ENCODE measurements at places on chromosomes 16 and 17.

DNA sequence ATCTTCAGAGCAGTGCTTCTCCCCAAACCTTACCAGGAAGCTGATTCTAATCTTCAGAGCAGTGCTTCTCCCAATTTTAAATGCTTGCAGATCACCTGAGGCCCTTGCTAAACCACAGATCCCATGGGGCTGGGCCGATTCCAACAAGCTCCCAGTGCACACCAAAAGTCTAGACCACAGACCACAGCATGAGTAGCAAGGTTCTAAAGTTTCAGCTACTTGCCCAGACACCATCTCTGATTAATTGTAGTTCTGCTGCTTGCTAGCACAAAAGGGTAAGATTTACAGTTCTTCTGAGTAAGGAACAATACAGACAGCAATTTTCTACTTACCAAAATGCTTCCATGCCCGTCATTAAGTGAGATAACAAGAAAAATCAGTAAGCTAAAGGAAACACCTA is 12.2 kb downstream of the CLEC3A start:
- DNase-seq: no peak

DNA sequence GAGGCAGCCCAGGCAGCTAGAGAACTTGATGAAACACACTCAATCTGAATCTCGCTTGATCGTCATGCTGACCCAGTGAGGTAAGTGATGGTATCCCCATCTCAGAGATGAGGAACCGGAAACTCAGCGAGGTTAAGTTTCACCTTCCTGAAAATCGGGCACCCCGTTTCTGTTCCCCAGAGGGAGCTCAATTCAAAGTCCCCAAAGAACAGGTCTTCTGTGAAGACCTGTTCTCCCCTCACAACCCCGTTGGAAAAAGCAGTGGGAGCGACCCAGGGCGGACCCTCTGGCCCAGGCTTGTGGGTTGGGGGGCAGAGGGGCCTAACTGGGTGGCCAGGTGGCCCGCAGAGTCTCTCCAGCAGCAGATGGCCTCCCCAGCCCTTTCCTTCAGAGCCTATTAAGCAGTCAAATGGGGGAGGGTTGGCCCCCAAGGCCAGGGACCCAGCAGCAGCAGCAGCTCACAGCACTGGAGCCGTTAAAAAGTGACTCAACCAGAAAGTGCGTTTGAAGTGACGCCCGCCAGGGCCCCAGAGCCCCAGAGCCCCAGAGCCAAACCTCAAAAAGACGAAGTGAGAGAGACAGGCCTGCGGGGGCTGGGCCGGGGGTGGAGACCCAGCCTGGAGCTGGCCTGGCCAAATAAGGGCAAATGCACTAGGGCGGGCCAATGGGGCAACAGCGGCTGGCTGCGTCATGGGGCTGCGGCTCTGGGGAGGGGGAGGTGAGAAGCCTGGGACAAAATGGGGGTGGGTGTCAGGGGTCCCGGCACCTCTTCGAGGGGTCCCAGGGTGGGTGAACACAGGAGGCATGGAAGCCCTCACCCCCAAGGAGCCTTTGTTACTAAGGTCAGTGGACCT is 9.2 kb upstream of the TSPOAP1 start:
- DNase-seq: peak; percentile 72

DNA sequence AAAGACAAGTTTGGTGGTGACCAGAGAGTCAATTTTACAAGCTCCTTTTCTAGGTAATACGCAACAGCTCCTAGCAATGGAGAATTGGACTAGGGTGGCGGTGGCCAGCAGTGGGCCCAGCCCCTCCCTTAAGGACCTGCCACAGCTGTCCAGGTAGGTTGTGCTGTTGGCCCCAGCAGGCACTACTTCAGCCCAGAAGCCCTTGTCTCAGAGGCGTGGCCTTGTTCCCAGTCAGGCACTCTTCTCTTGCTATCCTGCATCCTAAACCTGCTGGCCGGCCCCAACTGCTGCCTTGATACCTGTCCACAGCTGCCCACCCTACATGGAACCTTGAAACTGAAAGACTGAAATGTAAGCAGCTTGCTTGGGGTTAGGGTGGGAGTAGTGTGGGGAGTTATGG is 989 bp upstream of the GALK1 start:
- no peak for DNase-seq

DNA sequence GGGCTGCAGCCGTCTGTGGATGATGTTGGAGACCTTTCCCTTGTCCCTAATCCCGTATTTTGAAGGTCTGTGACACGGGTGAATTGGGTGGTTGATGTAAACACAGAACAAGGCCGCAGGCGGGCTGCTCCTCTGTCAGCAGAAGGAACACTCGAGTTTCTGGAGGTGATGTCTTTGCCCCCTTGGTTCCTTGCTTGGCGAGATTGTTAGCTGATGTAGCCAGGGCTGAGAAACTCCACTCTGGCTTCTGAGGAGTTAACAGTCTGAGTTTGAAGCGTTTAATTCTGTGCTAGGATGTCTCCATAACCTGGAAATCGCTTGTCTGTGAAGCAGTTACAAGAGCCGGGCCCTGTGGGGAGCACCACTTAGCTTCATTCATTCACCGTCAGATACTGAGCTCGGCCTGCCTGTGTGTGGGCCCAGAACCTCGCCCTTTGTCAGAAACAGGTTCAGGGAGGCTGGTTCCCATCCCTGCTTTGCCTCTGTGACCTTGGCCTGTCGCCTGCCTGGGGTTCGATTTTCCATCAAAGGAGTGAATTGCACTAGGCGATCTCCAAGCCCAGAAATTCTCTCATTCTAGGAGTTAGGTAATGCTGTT is 1.3 kb downstream of the MAPK8IP3 start:
- DNase-seq: peak; percentile 38

DNA sequence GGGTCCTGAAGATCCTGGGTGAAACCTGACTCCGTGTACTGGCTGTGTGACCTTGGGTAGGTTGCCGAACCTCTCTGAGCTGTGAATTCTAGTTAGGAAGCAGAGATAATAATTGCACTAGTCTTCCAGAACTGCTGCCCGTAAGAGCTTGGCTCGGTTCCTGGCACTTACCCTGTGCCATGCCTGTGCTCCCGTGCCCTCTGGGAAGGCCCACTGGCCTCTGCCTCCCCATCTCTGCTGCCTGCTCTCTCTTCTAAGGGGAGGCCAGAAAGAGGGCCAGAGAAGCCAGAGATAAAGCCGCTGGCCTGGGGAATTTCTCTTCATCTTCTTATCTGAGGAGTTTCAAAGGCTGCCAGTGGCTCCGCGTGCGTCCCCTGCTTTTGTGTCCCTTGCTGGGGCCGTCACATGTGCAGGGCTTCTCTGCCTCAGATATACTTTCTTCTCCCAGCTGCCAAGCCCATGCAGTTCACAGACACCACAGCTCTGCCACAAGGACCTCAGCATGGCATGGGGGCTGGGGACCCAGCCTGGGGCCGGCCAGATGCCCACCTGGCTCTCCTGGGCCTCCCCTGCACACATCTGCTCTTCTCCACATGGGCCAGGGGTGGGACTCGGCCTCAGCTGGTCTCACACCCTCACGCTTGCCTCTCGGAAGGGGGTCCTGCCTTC is 145.2 kb downstream of the SDK2 start:
- DNase-seq: no peak

DNA sequence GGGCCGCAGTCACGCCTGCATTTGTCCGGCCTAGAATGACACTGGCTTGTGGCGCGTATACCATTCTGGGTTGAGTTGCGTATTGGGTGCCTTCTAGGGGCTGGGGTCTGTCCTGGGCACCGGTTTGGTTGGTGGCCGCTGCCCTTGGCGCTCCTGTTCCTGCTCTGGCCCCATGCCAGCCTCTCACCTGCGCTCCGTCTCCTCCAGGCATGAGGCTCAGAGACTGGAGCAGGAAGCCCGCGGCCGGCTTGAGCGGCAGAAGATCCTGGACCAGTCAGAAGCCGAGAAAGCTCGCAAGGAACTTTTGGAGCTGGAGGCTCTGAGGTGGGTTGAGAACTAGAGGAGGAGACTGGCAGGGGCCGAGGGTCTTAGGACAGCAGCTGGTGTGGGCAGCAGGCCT is 17.4 kb downstream of the CDIPT start:
- DNase-seq: no peak

- no peak for DNase-seq
These were observed 59.6 kb downstream of the ABAT start for GRCh38 chr16:8733849-8734540.

GRCh38 chr16:47488051-47488450 is 26.9 kb downstream of the PHKB start:
- no peak for DNase-seq

DNA sequence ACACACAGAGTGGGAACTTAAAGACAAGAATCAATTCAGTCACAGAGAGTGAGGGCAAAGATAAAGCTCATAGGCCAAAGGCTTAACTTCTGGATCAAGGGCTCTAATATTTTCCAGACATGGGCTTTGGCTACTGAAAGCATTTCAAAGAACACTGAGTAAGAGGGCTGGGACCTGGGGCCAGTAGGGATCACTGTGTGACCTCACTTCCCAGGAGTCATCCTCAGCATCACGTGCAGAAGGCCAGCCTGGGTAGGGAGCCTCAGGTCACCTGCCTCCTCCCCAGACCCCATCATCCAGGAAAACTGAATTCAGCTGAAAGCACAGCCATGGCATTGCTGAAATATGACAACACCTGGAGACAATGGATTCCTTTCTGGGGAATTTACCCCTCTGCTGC is 163.5 kb downstream of the RAB11FIP4 start:
- no peak for DNase-seq

- DNase-seq: no peak
These were observed 52.9 kb upstream of the MAF start for GRCh38 chr16:79653373-79653891.

DNA sequence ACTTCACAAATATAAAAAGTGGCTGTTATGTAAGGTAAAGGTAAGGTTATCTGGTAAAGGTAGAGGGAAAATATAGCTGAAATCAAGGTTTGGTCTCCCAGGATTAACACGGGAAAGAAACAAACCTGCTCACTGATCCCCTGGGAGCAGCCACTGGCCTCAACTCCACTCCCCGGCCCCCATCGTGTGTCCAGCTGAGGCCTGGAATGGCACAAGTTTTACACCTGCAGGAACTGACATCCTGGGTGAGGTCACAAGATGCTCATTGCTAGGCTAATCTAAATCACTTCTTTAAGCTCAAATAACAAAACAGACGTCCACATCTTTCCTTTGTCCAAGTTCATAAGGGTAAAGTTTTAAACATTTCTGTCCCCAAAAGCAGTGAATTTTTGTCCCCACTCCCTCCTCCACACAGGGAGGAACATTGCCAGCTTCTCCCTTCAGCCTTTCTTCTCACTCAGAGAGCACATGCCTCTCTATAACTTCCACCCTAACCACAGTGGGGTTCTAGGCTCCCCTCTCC is 46.3 kb downstream of the ERN1 start:
- no peak for DNase-seq

GRCh38 chr17:29505836-29506235 is 61.0 kb downstream of the ABHD15 start:
- no peak for DNase-seq

GRCh38 chr17:37327341-37328090 is 48.3 kb upstream of the C17orf78 start:
- no peak for DNase-seq

DNA sequence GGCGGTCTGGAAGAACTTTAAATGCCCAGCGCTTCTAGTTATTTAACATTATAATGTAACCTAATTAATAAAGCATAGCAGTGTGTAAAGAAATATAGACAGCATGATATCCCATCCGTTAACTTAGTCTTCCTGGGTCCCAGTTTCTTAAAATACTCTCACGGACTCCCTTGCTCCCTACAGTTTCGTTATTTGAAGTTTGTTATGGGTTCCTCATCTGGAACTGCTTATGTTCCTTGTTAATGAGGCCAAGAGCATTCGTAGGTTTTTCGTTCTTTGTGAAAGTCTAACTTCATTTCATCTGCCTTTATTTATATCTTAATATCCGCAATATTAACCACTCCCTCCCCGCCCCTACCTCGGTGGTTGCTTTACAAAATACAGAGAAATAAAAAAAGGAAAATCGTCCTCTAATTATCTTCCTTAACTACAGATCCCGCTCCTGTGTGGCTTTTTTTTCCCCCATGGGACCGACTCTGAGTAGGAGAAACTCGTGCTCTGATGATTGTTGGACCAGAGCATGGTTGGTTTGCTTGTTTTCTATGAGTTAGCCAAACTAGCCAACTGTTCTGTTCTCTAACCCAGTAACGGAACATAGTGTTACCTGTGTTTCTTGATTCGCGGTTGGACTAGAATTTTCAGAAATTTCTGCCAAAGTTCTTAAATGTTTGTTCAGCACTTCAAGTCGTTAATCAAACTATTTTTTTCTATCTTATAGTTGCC is 863 bp downstream of the ADPRM start:
- DNase-seq: peak; percentile 36

DNA sequence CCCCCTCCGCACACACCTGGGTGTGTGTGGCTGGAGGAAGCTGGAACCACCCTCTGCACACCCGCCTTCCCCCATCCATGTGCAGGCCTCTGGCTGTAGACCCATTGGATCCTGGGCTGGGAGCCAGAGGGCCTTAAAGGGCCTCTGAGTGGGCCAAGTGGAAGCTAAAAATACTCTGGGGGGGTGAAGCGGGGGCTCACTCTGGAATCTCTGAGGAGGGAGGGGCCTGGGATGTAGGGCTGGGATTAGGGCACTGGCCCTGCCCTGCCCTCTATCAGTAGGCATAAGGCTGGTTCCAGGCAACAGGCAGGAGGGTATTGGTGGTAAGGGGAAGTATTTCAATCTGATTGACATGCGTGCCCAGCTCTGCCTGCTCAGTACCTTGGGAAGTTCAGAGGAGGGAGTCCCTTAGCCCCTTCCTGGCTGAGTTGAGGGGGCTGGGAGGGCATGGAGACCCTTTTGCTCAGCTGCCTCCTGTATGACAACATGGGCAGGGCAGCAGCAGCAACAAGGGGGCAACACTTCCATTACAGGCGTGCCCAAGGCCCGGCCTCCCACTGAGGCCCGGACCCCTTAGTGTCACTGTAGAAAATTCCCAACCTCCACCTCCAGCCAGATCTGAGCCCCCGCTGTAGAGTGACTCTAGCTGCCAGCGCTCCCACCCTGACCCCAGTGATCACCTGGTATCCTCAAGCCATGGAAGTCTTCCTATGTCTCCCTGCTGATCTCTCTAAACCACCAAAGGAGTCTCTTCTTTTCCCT is 5.2 kb downstream of the ITGA3 start:
- peak; percentile 51 for DNase-seq

- no peak for DNase-seq
These were observed 33.1 kb downstream of the ZNF469 start for GRCh38 chr16:88415713-88416323.

GRCh38 chr17:78491236-78492115 is 85.7 kb downstream of the DNAH17 start:
- no peak for DNase-seq

DNA sequence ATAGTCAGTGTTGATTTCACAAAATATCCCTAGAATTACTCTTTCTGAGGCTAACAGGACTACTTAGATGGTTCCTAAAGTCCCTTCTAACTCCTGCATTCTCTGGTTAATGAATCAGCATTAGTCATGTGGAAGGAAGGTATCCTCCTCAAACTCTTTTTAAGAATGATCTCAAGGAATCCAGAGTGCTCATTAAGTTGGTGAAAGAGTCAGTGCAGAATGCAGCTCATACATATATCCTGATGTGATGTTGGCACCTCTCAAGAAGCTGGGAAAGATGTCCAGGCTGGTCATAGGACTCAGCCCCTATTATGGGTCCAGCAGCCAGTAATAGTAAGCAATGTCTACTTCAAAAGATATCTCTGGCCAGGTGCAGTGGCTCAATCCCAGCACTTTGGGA is 65.5 kb downstream of the PIGL start:
- no peak for DNase-seq
